Right ventricle myocardium inferior (tissue), 1 donor: ENCODE measurements at places on chromosomes 7 and 10. TPM values are rescaled to one million over a fixed set of nuclear protein-coding genes. Genes with fewer than 3 reads are reported as not detected.

RBP4 gene
- total RNA-seq, result 12.8 TPM

CHN2 gene
- 20.2 TPM for total RNA-seq

SFRP4 gene
- total RNA-seq, result 0.32 TPM

OR9A2 gene
- total RNA-seq, result not detected

TMEM176A gene
- 31.1 TPM for total RNA-seq
